ENCODE measurements at places on chromosomes 2 and 18.
A peak's percentile ranks its signal among the peaks of the same experiment; 100 is the strongest.

- no peak for DNase-seq
These were observed 117.7 kb downstream of the SATB2 start for GRCh38 chr2:199339891-199340605.

GRCh38 chr2:147450661-147451510, 393.9 kb upstream of the ACVR2A start:
- no peak for DNase-seq

DNA sequence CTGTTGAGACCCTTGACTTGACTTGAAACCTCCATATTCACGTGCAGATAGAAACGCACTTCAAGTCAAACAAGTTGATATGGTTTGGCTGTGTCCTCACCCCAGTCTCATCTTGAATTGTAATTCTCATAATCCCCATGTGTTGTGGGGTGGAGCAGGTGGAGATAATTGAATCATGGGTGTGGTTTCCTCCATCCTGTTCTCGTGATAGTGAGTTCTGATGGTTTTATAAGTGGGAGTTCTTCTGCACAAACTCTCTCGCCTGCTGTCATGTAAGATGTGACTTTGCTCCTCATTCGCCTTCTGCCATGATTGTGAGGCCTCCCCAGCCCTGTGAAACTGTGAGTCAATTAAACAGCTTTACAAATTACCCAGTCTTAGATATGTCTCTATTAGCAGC, 21.4 kb downstream of the SLC3A1 start:
- DNase-seq: no peak

- no peak for DNase-seq
These were observed 59.1 kb downstream of the HS6ST1 start for GRCh38 chr2:128259585-128259984.

GRCh38 chr2:28046921-28047320, 156.4 kb downstream of the BABAM2 start:
- DNase-seq: no peak

GRCh38 chr2:19246496-19246895, 111.9 kb downstream of the OSR1 start:
- DNase-seq: no peak

DNA sequence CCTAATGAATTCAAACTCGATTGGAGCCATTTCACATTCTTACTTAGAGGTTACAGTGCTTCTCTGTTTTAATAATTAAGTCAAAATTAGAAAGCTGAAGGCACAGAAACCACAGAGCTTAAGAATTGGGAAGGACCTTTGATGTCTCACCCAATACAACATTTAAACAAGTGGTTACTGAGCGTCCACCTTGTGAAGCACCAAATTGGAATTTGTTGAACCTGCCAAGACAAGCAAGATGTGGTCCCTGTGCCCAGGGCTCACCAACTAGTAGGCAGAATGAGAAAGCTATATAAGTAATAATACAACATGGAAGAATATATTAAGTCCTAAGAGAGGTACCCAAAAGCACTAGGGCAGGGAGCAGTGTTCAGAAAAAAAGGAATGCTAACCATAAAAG, 64.5 kb upstream of the NPAS2 start:
- DNase-seq: no peak

GRCh38 chr2:171718720-171719119, 31.5 kb downstream of the DYNC1I2 start:
- no peak for DNase-seq

DNA sequence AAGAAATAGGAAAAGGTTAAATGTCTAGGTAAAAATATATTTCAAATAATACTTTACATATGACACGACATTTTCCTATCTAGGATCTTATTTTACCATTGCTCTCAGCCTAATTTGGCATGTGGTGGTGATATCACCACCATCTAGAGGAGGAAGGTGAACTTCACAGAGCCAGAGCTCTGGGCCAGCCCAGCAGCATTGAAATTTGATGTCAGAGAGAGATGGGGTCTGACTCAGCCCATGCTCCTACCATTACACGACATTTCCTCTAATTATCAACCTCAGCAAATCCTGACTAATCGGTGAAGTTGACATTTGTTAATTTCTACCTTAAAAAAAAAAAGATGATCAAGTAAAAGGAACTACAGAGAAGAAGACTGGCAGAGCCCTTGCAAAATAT, 42.3 kb downstream of the LRRTM4 start:
- DNase-seq: no peak

- DNase-seq: peak; percentile 87
These were observed 75.6 kb downstream of the MBP start for GRCh38 chr18:77057006-77057395.

- no peak for DNase-seq
These were observed 98.3 kb downstream of the NAB1 start for GRCh38 chr2:190746971-190747761.

GRCh38 chr2:70905443-70906421, 30.0 kb upstream of the ATP6V1B1 start:
- DNase-seq: no peak

DNA sequence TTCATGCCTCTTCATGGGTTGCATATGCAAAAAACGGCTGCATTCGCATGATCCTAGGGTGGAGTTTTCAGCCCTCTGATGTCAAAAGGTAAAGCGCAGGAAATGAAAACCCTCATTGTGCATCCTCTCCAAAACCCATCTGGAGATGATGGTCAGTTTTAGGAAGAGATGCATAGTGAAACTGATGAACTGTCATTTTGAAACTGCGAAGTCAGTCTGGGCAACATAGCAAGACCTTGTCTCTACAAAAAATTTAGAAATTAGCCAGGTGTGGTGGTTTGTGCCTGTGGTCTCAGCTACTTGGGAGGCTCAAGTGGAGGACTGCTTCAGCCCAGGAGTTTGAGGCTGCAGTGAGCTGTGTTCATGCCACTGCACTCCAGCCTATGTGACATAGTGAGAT, 2.5 kb upstream of the TTLL4 start:
- DNase-seq: no peak

DNA sequence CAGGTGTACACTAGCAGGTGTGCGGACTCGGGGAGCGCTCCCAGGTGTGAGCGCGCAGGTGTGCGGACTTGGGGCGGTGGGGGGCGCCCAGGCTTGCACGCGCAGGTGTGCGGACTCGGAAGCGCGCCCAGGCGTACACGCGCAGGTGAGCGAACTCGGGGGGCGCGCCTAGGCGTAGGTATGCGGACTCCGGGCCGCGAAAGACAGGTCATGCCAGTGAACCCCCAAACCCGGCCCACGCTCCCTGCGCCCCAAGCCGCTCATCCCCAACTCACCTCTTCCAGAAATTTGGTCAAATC, 342 bp downstream of the CYB5A start:
- DNase-seq: no peak

DNA sequence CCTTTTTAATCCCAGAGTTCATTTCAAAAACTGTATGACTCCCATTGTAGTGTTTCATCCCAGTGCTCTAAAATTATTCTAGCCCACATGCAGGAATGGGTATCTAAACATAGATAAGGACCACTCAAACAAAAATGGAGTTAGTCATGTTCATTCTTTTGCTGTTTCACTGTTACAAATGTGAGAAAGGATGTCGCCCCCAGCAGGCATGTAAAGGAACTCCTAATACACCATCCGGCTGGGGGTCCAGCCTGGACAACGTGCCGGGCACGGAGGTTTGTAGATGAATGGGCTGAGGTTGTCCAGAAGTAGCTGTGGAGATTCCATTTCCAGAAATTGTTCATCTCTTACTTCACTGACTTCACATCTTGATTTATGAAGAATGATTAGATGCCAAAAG, 101.9 kb upstream of the RAB12 start:
- no peak for DNase-seq

DNA sequence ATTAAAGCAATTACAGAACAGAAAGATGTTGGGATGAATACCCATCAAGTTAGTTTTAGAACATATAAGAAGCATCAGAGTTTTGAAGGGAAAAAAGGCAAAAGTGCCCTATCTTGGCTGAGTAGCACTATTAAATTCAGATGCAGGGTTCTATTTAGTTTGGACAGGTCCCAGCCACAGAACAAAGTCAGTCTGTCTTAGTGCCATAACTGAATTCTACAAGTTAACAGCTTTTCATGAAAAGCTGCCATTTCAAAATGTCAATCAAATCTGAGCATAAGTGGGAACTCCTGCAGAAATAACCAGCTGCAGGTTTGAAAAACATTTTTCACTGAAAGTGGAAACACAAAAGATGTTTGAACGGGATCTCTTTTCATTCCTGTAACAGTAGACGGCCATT, 160.4 kb downstream of the SRBD1 start:
- no peak for DNase-seq

GRCh38 chr2:27131429-27131828, 3.0 kb downstream of the PREB start:
- no peak for DNase-seq

- DNase-seq: no peak
These were observed 733.7 kb upstream of the FAM98A start for GRCh38 chr2:34332813-34333212.

DNA sequence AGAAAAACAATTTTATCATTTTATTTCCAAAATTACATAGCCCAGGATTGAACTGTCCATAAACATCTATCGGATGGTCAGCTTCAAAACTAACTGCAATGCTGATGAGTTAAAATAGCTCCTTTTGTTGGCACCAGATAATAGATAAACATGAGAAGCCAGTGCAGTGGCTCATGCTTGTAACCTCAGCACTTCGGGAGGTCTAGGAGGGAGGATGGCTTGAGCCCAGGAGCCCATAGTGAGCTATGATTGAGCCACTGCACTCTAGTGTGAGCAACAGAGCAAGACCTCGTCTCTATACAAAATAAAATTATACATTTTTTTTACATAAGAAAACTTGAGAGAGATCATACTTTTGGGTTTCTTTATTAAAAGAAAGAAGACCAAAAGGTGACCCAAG, 34.6 kb upstream of the IMPA2 start:
- no peak for DNase-seq

DNA sequence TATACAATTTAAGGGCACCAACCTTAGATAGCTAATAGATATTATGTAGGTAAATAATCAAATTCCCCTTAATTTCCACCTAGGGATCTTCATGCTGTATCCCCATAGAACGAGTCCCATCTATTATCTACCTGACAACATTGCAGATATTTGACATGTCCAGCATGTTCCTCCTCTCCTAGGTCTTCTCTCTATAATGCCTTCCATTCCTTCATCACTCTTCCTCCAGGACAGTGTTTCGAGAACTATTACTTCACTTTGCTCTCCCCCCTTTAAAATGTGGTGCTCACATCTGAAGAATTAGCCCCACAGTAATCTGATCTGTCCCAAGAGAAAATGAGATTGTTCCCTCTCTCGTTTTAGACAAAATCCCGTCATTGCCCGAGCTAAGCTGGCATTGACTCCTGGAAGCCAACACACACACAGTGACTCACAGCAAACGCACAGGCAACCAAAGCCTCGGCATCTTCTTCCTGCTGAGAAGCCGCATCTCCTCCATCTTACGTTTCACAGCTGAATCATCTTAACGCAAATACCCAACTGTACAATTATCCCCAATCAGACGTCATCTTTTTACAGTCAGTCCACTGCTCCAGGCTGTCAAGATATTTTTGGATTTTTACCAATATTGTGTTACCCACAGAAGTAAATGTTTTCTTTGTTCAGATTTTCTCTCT, 162.9 kb upstream of the AGAP1 start:
- no peak for DNase-seq

- no peak for DNase-seq
These were observed 382.3 kb upstream of the NXPH2 start for GRCh38 chr2:139162456-139162855.

- no peak for DNase-seq
These were observed 16.1 kb upstream of the CRYBA2 start for GRCh38 chr2:219009294-219009693.

- DNase-seq: no peak
These were observed 1.3 kb downstream of the KCMF1 start for GRCh38 chr2:84972207-84972783.

GRCh38 chr18:22342625-22343024, 75.1 kb downstream of the CTAGE1 start:
- DNase-seq: no peak

- no peak for DNase-seq
These were observed 244.1 kb downstream of the ACKR3 start for GRCh38 chr2:236813766-236814165.

DNA sequence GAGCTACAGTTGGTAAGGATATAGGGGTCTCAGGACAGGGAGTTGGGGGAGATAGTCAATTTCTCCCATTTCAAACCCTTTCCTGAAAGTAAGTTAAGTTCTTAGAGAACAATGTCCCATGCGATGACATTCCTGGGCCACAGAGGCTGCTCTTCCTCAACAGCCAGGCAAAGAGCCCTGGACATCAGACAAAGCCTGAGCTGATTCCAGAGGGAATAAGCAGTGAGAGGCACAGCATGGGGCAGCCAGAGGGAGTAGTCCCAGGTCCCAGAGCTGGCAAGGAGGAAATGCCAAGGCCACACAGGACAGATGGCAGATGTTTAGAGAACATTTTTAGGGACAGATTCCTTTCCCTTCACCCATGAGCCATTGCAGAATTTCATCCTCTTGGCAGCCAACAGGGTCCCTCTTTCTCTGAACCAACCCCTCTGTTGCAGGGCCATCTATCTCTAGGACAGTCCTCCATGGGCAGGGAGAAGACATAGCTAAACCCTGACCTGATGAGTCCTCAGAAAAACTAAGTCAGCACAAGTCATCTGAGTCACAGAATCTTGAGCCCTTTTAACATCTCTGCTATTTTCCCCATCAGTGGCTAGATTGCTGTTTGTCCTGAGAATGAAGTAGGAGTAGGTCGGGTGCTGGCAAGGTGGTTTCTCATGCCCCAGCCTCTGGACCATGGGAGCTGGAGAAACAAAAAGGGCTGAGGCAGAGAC, 81.6 kb upstream of the STPG4 start:
- DNase-seq: no peak

- DNase-seq: peak; percentile 27
These were observed 686.5 kb upstream of the CDH2 start for GRCh38 chr18:28863396-28863795.

DNA sequence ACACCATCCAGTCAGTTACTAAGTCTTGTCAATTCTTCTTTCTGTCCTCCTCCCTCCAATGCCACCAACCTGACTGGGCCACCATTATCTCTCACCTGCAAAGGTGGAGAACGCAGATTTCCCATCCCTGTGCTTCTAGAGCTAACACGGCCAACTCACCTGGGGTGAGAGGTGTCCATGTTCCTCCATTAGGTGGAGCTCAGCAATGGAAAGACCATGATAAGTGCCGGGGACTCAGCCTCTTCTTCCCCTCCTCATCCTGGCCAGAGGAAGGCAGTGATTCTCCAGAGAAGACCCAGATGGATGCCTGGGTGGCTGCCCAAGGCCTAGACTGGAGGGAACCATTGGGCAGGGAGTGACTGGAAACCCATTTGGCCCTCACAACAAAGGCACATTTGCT, 48.1 kb upstream of the SLC1A4 start:
- DNase-seq: no peak

DNA sequence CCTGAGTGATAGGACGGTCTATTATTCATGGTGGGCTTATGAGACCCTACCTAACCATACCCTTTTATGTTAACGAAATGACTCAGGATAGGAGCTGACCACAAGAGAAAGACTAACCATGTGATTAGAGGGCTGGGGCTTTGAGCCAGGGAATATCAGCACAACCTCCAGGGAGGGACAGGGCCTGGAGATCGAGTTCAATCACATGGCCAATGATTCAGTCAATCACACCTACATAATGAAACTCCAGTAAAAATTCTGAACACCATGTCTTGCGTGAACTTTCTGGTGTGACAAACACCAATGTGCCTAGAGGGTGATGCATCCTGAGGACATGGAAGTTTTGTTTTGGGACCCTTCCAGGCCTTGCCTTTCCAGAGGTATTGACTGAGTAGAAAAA, 2.2 kb upstream of the TEX51 start:
- no peak for DNase-seq

- DNase-seq: no peak
These were observed 22.3 kb downstream of the EFEMP1 start for GRCh38 chr2:55901322-55901721.
